ENCODE measurements at places on chromosomes 1 and 21.

DNA sequence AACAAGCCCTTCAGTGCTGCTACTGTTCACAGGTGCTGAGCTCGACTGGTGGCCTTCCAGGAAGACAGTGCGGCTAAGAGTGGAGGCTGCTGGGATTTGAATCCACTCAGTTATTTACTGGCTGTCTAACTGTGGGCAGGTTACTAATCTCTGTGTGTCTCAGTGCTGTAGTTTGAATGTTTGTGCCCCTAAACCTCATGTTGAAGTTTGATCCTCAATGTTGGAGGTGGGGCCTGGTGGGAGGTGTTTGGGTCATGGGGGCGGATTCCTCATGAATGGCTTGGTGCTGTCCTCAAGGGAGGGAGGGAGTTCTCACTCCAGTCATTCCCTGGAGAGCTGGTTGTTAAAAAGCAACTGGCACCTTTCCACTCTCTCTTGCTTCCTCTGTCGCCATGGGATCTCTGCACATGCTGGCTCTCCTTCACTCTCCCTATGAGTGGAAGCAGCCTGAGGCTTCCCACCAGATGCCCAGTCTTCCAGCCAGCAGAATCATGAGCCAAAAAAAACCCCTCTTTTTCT, 334.8 kb downstream of the RPS6KC1 start:
- no peak for DNase-seq

- DNase-seq = no peak
Observed at GRCh38 chr1:184061396-184062003, 10.0 kb downstream of the TSEN15 start.

DNA sequence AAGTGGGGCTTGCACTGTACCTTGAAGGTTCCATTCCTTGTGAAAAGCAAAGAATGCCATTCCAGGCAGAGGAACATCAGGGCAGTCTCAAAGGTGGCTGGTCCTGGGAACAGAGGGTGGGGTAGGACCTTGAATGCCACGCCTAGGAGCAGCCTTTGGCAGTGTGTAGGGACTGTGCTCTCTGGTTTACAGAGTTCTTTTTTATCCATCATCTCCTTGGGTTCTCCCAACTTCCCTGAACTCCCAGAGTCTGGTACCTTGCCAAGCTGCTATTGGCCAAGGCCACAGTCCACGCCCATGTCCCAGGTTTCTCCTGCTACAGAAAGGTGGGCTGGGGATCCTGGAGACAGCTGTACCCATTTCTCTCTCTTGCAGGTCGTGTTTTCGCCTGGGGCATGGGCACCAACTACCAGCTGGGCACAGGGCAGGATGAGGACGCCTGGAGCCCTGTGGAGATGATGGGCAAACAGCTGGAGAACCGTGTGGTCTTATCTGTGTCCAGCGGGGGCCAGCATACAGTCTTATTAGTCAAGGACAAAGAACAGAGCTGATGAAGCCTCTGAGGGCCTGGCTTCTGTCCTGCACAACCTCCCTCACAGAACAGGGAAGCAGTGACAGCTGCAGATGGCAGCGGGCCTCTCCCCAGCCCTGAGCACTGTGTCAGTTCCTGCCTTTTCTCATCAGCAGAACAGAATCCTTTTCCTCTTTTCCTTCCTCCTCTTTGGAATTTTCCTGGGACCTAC, 15.3 kb upstream of the TRNAU1AP start:
- no peak for DNase-seq

DNA sequence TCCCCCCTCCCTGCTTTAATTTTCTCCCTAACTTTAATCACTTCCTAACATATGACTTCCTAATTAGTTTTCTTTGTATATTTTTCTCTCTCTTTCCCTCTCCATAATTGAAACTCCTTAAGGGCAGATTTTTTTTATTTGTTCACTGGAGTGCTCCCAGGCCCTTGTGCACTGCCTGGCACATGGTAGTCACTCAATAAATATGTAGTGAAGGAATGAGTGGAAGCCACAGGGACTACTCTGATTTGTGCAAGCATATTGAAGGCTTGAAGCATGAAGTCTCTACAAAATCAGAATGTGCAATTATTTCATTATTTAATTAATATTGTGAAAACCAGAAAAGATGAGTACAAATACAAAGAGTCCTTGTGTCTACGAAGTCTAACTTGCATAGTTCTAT, 41.5 kb downstream of the SNX7 start:
- DNase-seq = no peak

DNA sequence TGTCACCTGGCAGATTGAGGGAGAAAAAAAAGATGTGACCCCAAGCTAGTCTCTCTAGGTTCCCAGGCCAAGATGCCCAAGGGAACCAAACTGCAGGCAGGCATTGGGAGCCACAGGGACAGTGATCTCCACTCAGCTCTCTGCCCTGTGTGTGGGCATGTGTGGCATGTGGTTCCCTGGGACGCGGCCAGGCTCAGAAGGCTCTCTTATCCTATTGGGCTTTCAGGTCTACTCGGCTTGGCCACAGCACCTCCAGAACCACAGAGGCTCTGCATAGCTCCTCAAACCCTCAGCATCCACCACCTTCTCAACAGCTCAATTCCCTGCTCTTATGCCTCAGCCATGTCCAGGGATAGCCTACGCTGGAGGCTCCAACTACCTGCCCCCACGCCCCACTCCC, 22.0 kb downstream of the IQGAP3 start:
- no peak for DNase-seq

GRCh38 chr1:190935925-190936324, 458.3 kb upstream of the BRINP3 start:
- no peak for DNase-seq

GRCh38 chr1:26281091-26281958, 1.4 kb downstream of the SH3BGRL3 start:
- DNase-seq = no peak

All from activated naive CD4-positive, alpha-beta T cell treated with Interleukin-2 at 50 U/mL for 16 hours (primary cell).